SHP77 treated with DMSO at 0.1 percent for 48 hours (cell line): ENCODE measurements at places on chromosomes 7 and 10.
A peak's percentile ranks its signal among the peaks of the same experiment; 100 is the strongest.

DNA sequence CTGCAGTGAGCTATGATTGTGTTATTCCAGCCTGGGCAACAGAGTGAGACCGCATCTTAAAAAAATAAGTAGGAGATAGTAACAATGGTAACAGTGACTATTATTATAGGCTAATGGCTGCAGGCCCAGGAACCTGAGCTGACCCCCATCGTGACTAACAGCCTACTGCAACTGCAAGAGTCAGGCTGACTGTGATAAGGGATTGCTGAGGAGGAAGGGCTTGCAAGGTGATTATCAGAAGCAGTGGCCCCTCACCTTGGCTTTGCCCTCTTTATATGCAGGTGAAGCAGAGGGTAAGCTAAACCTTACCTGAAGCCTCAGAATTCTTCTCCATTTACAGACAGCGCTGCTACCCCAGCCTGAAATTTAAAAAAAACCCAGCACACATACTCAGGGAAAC, 83.9 kb upstream of the SDK1 start:
- DNase-seq = no peak

GRCh38 chr7:99772565-99772964, 11.4 kb downstream of the CYP3A4 start:
- no peak for DNase-seq

GRCh38 chr10:67017218-67017617, 91.4 kb downstream of the LRRTM3 start:
- DNase-seq = no peak

GRCh38 chr7:114048386-114049235, 129.8 kb upstream of the PPP1R3A start:
- peak; percentile 20 for DNase-seq

- no peak for DNase-seq
Measured at GRCh38 chr10:81848514-81848913, 26.5 kb upstream of the NRG3 start.

- DNase-seq = no peak
Measured at GRCh38 chr10:99172128-99172738, 63.4 kb downstream of the HPSE2 start.

DNA sequence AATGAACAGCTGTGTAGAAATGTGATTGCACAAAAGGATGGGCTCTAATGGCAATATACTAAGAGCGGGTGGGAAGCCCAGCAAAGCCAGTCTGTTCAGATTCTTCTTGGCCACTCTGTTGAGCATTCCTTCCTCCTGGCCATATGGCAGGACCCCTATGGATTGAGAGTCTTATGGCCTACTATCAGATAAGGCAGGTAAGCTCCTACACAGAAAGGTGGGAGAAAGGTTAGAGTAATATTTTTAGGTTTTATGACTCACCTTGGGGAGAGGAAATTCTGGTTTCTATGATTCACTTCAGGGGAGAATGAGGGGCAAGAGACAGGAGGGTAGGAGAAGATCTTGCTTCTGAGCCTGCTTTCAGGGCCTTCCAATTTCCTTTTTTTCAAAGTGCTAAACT, 15.1 kb upstream of the AKR1B10 start:
- DNase-seq = no peak

DNA sequence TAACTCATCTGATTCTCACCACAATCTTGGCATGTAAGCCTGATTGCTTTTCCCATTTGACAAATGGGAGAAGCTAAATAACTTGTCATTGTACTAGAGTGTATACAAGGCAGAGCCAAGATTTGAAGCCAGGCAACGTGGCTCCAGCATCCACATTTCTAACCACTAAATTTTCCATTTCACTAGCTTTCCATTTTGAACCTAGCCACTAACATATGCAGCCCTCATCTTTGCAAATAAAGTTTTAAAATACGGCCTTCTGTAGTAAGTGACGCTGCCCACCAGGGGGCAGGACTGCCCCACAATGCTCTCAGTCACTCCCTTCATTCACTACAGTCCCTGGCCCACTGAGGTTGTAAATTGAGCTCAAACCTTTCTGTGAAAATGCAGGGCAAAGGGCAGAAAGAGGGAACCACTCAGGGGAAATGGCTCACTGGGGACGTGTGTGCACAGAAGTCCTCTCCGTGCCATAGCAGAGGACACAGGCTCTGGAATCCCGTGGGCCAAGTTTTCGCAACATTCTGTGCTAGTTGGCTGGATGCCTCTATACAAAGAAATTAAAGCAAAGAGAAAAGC, 315.7 kb downstream of the TNS3 start:
- peak; percentile 44 for DNase-seq

DNA sequence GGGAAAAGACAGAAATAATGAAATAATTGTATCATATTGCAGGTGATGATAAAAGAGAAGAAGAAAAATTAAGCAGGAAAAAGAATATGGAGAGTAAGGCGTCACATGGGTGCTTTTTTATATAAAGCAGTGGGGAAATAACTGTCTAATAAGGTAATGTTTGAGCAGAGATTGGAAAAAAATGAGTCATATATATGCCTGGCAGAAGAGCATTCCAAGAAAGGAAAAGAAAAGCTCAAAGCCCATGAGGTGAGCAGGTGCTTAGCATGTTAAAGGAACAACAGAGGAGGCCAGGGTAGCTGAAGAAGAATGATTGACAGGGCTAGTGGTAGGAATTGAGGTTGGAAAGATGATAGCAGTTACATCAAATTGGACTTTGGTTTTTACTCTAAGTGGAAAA, 739.5 kb downstream of the SORCS1 start:
- no peak for DNase-seq

- no peak for DNase-seq
Measured at GRCh38 chr10:50417886-50418830, 166.8 kb upstream of the ASAH2 start.

DNA sequence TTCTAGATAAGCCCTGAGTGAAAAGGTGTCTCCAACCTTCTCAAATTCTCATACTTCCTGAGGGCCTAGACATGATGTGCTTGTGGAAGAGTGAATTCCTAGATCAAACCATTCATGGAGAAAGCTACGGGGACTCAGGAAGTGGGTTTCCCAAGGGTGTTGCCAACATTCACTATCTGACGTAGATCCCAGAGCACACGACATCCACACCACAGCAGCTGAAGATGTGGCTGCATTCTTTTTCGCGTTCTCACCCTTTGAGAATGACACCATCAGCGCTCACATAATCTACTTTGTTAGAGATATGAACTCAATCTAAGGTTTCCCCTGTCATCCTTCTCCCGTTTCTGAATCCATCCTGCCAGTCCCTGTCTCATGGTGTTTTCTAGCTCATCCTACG, 290.8 kb downstream of the DNAJB6 start:
- DNase-seq = no peak
